NCI-H2081 (cell line): ENCODE measurements at places on chromosomes 4 and X.
A peak's percentile ranks its signal among the peaks of the same experiment; 100 is the strongest.

DNA sequence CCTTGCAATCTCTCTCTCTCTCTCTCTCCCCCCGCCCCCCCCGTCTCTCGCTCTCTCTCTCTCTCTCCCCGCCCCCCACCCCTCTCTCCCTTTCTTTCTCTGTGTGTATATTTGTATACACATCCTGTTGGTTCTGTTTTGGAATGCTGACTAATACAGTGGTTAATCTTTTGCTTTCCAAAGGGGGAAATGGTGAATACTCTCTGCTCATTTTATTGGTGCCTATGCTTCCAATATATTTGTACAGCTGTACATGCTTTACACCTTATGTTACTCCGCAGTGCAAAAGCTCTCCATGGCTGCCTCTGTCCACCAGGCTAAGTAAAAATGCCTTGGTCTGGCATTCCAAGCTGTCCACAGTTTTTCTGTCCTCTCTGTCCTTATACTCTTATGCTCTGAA is 158.8 kb downstream of the RBMX2 start:
- no peak for DNase-seq

DNA sequence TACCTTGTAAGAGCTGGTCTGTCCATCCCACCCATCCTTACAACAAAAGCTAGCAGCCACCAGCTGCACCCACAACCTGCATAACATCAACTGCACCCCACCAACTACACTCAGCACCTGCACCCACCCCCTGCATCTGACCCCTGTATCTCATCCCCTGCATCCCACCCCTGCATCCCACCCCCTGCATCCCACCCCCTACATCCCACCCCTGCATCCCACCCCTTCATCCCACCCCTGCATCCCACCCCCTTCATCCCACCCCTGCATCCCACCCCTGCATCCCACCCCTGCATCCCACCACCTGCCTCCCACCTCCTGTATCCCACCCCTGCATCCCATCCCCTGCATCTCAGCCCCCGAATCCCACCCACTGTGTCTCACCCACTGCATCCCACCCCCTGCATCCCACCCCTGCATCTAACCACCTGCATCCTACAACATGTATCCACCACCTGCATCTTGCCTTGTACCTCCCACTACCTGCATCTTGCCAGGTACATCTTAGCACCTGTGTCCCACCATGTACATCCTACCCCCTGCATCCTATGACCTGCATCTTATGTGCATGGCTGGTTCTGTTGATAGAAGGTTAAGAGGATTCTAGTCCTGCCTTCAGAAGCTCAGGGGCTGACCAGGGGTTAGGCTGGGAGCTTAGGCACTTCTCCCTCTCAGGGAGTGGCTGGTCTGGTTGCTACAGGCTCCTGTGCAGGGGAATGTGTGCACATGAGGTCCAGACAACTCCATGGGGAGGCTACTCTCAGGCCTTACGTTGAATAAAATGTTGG is 9.4 kb downstream of the TMEM271 start:
- no peak for DNase-seq

DNA sequence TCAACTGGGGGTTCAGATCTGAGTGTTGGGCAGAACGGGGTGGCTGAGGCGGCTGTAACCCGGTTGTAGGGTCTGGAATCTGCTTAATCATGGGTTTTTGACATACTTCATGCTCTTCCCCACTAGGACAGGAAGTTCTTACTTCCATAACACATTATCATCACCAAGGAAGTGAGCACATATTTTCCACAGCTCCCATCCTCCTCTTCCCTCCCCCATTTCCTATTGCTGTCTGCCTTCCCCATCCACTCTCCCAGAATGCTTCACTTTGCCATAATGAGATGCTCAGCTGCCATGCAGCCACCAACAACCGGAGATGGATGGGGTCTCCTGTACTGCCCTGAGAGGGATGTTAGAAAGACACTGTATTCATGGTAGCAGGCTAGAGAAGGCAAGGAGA is 6.4 kb upstream of the DCUN1D4 start:
- no peak for DNase-seq

GRCh38 chr4:31411565-31411964 is 691.4 kb downstream of the PCDH7 start:
- no peak for DNase-seq

- DNase-seq, result no peak
Observed at GRCh38 chrX:390459-390858, 3.8 kb upstream of the PPP2R3B start.

- no peak for DNase-seq
Observed at GRCh38 chr4:67568820-67569219, 10.3 kb downstream of the STAP1 start.

GRCh38 chrX:15908603-15909290 is 54.1 kb upstream of the AP1S2 start:
- no peak for DNase-seq

DNA sequence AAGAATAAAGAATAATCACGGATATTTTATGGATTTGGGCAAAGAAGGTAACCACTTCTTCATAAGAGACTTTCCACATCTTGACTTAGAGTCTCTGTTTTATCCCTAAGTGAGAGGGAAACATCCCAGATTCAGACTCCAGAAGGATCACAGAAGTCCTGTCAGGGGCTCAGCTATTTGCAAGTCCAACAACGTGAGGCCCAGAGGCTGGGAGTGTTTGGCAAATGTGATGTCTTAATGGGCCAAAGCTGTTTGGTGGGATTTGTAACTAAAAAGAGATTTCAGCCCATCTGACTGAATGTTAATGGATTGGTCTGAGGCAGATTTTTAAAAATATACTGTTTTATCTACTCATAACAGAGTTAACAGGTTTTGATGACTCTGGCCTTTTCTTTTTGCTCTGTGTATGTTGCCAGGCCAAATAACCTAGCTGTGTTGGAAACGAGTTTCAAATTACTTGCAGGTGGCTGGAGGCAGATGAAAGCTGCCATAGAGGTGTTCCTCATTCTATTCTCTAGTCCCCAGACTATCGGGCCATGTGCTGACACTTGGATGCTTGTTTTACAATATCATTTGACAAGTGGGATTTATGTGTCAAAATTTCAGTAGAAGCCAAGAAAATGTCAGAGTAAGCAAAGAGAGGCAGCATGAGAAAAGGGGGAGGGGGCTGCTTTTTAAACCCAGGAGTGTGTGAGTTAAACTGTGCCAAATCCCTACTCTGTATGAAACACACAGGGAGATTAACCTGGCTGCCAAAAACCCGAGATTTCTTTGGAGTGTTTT is 330.9 kb downstream of the DCHS2 start:
- DNase-seq, result peak; percentile 84

DNA sequence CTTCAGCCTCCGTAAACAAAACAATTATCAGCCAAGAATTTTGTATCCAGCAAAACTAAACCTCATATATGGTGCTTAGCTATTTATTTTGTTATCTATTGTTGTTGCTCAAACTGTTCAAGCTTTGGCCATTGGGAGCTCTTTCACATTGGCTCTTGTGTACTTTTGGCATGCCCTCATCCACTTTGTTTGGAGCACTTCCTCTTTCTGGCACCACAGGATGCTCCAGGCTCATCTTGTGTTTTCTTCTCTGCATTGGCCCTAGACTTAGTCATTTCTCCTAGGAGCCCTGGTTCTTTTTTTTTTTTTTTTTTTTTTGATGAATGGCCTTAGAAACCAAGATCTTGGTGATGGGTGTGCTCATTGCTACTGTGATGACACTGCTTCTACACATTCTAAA is 74.5 kb downstream of the DIPK2B start:
- no peak for DNase-seq

DNA sequence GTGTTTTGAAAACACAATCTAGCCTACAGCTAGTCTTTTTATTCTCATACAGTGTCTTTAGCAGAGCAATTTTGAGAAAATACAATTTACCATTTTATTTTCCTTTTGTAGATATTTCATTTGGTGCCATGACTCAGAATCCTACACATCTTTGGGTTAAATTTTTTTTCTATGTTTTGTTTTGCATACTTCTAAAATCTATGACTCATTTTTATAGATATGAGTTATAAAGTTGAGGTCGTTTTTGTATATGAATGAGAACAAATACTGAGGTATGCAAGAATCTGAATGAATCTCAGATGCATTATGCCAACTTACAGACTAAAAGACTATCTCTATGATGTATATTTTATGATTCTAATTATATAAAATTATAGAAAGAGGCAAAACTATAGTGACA is 206.5 kb upstream of the ANXA10 start:
- no peak for DNase-seq

- no peak for DNase-seq
Observed at GRCh38 chr4:139933541-139933940, 220.4 kb downstream of the MAML3 start.

DNA sequence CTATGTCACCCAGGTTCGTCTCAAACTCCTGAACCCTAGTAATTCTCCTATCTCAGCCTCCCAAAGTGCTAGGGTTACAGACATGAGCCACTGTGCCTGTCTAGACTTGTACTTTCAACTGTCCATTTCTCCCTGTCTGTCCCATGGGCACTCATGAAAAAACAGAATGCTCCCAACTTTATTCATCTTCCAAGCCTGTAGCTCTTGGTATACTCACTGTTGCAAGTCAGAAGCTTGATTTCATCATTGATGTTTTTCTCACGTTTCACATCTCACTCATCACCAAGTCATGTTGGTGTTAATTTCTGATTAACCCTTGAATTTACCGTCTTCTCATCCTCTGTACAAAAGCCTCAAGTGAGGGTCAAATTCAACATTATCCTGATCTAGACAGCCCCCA is 7.3 kb upstream of the SRP72 start:
- DNase-seq, result no peak

DNA sequence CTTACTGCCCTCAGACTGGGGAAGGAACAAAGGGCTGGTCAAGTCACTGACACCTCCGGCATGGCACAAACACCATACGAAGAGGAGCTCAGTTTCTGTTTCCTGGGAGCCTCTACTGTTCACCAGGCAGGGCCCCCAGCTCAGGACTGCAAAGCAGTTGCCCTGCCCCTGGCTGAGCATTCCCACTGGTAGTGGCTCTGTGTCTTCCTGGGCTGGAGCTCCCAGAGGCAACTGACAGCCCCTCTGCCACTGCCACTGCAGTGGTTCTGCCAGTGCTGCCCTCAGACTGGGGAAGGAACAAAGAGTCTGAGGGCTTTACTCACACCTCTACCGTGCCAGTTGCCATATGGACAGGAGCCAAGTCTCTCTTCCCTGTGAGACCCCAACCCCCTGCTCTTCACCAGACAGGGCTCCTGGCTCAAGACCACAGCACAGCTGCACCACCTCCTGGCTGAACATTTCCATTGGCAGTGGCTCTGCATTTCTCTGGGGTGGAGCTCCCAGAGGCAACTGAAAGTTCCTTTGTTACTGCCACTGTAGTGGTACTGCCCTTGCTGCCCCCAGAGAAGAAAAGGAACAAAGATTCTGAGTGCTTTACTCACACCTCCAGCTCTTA is 67.9 kb downstream of the SMARCA5 start:
- DNase-seq, result no peak

DNA sequence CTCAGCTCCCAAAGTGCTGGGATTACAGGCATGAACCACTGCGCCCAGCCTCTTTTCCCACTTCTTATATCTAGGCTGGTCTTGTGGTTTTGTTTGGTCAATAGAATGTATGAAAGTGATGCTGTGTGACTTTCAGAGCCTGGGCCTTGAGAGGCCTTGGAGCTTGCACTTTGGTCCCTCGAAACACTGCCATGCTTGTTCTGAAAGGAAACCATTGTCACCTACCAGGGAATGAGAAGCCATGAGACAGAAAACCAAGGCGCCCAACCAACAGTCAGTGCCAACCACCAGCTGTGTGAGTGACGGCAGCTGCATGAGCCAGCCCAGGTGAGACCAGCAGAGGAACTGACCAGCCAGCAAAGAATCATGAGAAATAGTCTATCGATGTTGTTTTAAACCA is 57.4 kb downstream of the SCD5 start:
- no peak for DNase-seq

- DNase-seq, result no peak
Observed at GRCh38 chrX:100643956-100644860, at the start of gene SRPX2. Gene SRPX2 (plus strand): TSS chrX:100644199. CDS start chrX:100646323, 2,124 bp downstream.

DNA sequence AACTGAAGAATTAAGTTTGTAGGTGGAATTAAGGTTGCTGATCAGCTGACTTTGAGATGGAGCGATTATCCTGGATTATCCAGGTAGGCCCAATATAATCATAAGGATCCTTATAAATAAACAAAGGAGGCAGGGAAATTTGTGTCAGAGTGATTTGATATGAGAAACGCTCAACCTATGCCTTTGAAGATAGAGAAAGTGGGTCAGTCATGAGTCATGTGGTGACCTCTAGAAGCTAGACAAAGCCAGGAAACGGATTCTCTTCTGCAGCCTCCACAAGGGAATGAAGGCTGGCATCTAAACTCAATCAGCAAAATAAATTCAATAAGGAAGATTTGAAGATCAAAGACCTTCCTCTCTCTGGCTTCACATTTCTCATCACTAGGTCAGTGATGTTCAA is 41.5 kb upstream of the SMIM10 start:
- no peak for DNase-seq

GRCh38 chr4:48008021-48008596 is 8.4 kb downstream of the CNGA1 start:
- DNase-seq, result no peak

DNA sequence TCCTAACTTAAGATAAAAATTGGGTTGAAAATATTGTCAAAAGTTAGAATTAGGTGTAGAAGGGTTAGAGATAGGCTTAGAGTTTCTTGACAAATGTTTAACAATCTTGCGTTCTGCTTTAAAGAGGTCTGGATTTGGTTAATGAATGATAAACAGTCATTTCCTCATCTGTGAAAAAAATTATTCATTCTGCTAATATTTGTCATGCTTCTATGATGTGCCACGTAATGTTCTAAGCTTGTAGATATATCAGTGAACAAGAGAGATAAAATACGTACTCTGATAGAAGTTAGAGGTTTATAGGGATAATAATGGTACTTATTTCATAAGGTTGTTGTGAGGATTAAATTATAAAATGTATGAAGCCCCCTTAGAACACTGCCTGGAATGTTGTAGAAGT is 443.0 kb upstream of the GALNT7 start:
- no peak for DNase-seq

GRCh38 chr4:4521136-4521535 is 20.7 kb downstream of the STX18 start:
- no peak for DNase-seq

DNA sequence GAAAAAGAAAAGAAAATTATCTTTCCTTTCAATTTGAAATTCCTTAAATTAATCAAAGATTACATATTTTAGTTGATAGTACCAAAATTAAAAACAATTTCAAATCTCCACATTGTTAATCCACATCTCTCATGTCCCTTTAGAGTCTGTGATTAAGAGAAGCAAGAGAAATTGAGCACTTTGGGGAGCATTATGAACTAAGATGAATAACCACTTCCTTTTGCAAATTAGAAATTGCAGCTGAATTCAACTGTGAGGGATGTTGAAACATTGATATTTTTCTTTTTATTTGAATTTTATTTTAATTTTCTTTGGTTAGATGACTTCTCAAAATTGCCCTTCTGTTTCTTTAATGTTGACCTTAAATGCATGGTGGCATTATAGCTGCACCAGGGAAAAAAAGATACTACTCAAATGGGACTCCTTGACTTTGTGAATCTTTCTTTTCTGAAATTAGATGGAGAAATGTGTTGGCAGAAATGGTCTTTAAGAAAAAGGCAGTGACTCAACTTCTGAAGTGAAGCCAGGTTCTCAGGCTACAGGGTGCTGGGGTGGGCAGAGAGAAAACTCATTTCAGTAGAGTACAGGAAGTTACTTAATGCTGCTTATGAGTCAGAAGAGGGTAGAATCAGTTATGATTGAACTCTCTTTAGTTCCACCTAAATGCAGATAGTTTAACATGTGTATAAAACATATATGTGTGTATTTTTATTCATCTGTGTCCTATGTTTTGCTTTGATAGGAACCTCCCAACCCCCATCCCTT is 92.0 kb upstream of the TNIP3 start:
- no peak for DNase-seq

GRCh38 chrX:47172971-47173792 is 20.4 kb upstream of the UBA1 start:
- DNase-seq, result no peak

GRCh38 chrX:102849396-102849795 is 87.7 kb upstream of the RAB40AL start:
- no peak for DNase-seq
